ENCODE measurements at places on chromosomes 16 and 17.
A peak's percentile ranks its signal among the peaks of the same experiment; 100 is the strongest.

DNA sequence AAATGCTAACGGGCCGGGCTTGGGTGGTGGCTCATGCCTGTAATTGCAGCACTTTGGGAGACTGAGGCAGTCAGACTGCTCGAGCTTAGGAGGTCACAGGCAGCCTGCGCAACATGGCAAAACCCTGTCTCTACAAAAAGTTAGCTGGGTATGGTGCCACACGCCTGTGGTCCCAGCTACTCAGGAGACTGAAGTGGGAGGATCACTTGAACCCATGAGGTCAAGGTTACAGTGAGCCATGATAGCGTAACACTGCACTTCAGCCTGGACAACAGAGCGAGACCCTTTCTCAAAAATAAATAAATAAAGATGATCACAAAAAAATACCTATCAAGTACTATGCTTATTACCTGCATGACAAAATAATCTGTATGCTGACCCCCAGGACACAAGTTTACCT, 46.3 kb upstream of the INTS2 start:
- DNase-seq = no peak

DNA sequence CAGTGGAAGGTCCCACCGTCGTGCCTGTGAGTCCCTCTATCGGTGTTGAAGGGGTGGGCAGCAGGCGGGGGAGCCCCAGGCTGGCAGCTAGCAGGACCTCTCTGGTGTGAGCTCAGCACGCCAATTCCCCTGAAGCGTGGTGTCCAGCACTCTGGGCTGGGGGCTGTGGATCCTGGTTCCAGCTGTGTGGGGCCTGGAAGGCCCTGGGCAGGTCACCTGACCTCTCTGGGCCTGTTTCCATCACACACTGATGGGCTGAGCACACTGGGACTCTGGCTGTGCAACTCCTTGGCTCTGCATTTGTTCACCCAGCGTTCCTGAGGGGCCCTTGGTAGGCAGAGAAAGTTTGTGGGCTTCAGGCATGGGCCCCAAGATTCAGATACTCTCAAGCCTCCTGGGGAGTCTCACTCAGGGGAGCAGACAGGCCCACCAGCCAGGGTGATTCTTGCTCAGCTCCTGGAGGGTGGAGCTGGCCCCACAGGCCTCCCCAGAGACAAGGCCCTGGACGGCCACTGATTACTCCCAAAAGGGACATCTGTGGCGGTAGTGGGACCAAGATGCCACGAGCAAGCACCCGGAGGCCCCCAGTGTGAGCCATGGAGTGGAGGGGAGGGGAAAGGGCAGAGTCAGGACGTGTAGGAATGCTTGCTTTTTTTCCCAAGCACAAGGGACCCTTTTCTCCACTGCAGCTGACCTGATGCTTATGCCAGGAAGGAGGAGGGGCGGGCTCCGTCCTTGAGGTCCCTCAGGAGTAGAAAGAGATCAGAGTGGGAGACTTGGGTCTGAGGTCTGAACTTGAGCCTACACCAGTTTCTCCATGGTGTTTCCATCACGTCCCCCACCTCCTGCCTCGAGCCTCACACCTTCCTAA, 8.5 kb downstream of the SCGB1C2 start:
- DNase-seq = no peak

DNA sequence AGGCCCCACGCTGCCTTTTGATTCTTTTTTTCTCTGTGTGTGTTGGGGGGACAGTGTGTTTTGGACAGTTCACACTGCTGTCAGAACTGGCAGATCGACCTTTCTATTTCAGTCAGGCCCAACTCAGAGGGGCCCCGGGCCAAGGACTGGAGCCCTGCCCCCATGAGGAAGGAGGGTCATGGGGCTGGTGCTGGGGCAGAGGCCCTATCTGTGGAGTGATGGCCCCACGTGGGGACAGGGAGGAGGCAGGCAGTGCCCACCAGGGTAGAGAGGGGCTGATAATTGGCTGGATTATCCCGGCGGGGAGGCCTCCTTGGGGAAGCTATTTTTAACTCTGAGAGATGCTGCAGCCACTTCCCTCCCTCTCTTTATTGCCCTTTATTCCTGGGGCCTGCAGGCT, 5.7 kb upstream of the KCNJ12 start:
- no peak for DNase-seq

GRCh38 chr16:87635541-87636049, 33.3 kb downstream of the JPH3 start:
- peak; percentile 49 for DNase-seq

DNA sequence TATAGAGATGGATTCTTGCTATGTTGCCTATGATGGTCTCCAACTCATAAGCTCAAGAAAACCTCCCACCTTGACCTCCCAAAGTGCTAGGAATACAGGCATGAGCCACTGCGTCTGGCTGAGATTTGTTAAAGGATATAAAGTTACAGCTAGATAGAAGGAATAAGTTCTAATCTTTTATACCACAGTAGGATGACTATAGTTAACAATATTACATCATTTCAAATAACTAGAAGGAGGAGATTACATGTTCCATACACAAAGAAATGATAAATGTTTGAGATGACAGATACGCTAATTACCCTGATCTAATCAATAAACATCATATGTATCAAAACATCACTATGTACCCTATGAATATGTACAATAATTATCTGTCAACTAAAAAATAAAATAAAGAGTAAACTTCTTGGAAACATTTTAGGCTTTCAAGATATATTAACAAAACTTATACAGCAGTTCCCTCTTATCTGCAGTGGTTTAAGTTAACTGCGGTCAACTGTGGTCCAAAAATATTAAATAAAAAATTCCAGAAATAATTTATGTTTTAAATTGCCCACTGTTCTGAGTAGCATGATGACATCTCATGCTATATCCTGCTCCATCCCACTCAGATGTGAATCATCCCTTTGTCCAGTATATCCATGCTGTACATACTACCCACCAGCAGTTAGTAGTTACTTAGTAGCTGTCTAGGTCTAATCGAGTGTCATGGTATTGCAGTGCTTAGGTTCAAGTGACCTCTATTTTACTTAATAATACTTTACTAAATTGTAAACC, 129.2 kb upstream of the NACA2 start:
- no peak for DNase-seq

DNA sequence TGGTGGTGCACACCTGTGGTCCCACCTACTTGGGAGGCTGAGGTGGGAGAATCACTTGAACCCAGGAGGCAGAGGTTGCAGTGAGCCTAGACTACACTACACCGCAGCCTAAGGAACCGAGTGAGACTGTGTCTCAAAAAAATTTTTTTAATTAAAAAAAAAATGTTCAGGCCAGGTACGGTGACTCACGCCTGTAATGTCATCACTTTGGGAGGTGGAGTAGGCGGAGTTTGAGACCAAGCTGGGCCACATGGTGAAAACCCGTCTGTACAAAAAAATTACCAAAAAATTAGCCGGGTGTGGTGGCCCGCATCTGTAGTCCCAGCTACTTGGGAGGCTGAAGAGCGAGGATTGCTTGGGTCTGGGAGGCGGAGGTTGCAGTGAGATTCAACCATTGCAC, 3.6 kb upstream of the FAM222B start:
- DNase-seq = no peak

- DNase-seq = peak; percentile 34
Observed at GRCh38 chr16:19432429-19432828, 14.7 kb downstream of the TMC5 start.

- DNase-seq = no peak
Observed at GRCh38 chr16:2774161-2774891, 2.8 kb downstream of the ELOB start.

DNA sequence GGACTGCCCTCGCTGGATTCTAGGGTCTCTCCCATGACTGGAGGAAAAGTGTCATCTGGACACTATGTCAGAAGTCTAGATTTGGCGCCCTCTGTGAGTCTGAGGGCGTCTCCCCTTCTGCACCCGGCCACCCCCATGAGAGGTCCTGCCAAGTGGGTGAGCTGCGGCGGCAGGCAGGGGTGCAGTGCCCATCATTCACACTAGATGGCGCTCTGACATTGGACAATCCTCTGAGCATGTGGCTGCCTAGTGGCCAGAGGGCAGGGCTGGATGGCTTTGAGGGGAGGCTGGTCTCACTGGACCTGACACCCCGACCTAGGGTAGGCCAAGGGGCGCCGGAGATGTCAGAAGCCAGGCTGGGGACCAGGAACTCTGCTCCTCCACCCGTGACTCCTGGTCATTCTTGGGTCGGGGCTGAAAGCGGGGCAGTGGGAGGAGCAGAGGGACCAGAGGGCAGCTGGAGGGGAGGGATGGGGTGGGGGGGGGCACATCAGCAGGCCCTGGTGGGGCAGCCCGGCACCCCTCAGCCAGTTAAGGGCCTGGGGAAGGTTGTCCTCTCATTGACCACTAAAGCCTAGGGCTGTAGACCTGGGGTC, 28.0 kb downstream of the MRM1 start:
- DNase-seq = peak; percentile 42
